ENCODE measurements at places on chromosomes 13 and 19.

GRCh38 chr13:42834946-42835345 lies 53.6 kb downstream of the FAM216B start:
- DNase-seq = no peak

DNA sequence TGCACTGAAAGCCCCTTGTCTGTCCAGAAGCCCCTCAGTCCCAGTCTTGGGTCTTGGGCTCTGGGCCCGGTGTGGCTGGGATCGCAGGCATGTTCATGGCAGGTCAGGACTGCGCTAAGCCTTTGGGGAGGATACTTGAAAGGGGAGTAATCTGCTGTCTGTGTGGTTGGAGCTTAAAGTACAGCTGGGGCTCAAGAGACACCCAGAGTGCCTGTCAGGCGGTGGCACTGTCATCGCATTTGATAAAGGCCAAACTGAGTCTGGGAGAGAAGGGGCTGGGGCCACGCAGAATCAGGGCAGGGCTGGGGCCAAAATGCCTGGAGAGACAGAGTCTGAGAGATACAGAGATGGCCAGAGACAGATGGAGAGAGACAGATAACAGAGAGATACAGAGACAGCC lies 4.2 kb upstream of the CILP2 start:
- DNase-seq = no peak

GRCh38 chr13:30851697-30852096 lies 54.4 kb upstream of the MEDAG start:
- DNase-seq = no peak

GRCh38 chr13:28718543-28719226 lies at the start of gene SLC46A3:
Gene SLC46A3, minus strand, starts transcription at chr13:28718970. Its CDS starts 972 bp downstream, at chr13:28717998.
- peak; percentile 98 for DNase-seq

DNA sequence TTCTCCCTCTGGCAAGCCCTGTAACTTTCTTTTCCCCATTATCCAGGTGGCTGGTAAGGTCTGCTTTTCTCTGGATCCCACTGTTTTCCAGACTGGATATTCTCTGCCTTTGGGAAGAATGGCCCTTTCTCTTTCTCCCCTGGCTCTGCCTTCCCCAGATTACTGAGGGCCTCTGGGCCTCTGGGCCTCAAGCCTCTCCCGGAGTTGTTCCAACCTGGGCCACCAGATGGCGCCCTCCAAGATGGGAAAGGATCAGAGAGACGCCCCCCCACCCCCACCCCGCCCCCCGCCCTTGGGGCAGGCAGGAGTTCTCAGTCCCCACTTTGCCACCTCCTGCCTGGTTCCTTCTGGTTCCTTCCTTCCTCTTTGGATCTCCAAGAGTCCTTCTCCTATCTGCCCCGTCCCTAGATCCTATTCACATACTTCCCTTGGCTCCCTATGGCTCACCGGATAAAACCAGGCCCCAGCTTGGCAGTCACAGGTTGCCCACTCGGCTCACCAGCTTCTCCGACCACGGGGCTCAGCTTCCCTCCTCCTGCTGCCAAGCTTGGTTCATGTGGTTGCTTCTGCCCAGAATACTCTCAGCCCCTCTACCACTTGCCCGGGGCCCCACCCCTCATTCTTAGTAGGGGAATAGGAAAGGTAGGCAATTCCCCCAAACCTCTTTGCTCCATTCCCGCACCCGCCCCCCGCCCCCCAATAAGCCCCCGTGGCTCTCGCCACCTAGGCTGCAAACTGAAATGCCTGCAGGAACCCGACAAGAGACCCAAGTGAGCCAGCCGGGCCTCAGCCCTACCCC lies 13.1 kb downstream of the EPS8L1 start:
- DNase-seq = peak; percentile 83

DNA sequence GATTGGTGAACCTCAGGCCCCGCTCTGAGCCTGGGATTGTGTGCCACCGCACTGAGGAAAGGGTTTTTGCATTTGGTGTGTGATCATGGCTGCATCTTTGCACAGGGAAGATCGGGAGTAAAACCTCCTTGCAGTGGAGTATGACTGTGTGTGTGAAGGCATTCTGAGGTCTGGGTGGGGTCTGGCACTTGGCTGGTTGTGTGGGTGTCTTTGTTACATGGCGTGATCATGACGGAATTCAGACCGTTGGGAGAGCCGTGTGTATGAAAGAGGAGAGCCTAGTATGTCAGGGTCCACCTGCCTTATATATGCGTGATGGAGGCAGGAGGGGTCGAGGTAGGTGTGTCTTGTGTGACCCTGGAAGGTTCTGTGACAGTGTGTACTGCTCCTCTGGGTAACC lies 740 bp upstream of the BEST2 start:
- DNase-seq = no peak

DNA sequence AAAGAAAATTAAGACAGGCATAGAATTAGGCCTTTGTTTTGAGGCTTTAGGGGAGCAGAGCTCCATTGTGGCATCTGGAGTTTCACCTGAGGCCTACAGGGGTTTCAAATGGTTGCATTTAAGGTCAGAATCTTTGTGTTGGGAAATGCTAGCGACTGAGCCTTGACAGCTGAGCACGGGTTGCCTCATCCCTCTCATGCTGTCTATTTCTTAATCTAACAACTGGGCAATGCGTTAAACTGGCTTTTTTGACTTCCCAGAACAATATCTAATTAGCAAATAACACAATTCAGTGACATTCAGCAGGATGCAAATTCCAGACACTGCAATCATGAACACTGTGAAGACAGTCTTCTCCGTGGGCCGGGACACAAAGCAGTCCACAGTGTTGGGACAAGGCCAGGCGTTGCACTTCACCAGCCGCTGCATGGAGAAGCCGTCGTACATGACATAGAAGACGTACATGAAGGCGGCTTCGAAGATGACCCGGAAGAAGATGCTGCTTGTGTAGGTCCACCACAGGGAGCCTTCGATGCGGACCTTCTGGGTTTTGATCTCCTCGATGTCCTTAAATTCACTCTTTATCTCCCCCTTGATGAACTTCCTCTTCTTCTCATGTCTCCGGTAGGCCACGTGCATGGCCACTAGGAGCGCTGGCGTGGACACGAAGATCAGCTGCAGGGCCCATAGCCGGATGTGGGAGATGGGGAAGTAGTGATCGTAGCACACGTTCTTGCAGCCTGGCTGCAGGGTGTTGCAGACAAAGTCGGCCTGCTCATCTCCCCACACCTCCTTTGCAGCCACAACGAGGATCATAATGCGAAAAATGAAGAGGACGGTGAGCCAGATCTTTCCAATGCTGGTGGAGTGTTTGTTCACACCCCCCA lies 3.8 kb downstream of the GJB2 start:
- DNase-seq = no peak

All from CD4-positive, alpha-beta T cell treated with Interleukin-17A for 4 hours (primary cell).